ENCODE measurements at places on chromosomes 11 and 22. TPM values are rescaled to one million over a fixed set of nuclear protein-coding genes. Genes with fewer than 3 reads are reported as not detected.

The HTR3B gene
- total RNA-seq, result not detected

The DDIAS gene
- 0.67 TPM for total RNA-seq

The PDGFB gene
- total RNA-seq, result 2.3 TPM

The GGT5 gene
- 0.51 TPM for total RNA-seq

The PRSS23 gene
- 0.24 TPM for total RNA-seq

The PHOX2A gene
- not detected for total RNA-seq

The XRCC6 gene
- 157 TPM for total RNA-seq

The ROBO3 gene
- total RNA-seq, result 8.1 TPM

The KCNQ1 gene
- 41.4 TPM for total RNA-seq

The OR5P2 gene
- not detected for total RNA-seq

The ASCL2 gene
- total RNA-seq, result 0.32 TPM

The RFPL1 gene
- total RNA-seq, result not detected

The OR52N4 gene
- 1.5 TPM for total RNA-seq

The ARHGAP8 gene
- 2.3 TPM for total RNA-seq

The METTL15 gene
- 13.8 TPM for total RNA-seq

DNA sequence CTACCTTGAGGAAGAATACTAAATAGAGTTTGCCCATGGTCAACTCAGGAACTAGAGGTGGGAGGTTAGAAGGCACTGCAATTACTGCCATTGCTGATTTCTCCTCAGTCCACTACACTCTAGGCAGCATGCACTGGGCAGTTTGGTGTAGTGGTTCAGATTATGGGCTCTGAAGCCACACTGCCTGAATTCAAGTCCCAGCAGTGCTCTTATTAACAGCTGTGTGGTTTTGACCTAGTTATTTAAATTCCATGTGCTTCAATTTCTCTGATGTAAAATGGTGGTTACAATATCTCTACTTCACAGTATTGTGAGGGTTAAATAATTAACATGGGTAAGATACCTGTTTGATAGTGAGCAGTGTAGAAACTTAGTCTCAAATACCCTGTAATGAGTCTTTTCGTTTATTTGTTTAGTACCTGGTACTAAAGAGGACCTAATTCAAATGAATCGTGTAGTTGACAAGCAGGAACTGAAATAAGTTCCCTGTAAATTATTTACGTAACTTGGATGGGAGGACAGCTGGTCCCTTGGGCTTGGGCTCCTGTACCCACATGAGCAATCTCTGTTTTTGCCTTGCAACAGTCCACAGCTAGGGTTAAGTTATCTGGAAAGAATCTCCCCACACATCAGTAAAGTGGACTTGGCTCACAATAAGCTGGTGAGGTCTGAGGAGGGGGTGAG, 17.8 kb downstream of the PRR5L start:
- no peak for DNase-seq

DNA sequence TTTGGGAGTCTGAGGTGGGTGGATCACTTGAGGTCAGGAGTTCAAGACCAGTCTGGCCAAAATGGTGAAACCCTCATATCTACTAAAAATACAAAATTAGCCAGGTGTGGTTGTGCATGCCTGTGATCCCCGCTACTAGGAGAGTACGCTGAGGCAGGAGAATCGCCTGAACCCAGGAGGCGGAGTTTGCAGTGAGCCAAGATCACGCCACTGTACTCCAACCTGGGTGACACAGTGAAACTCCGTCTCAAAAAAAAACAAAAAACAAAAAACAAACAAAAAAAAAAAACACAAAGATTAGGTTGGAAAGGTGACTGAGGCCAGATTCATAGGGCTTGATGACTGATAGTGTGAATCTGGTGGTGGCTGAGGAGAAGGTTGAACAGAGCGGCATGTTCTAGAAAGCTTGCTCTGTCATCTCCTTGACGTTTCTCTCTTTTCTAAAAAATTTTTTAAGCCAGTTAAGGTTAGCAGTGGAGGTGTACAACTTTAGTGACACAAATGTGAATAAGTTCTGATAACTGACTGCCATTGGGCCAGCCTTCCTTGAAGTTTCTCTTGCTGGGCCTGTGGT, 40.9 kb downstream of the TXN2 start:
- no peak for DNase-seq

GRCh38 chr11:78339945-78340344, 77.7 kb downstream of the GAB2 start:
- DNase-seq, result no peak

GRCh38 chr22:38075961-38076360, 8.0 kb downstream of the SLC16A8 start:
- no peak for DNase-seq

DNA sequence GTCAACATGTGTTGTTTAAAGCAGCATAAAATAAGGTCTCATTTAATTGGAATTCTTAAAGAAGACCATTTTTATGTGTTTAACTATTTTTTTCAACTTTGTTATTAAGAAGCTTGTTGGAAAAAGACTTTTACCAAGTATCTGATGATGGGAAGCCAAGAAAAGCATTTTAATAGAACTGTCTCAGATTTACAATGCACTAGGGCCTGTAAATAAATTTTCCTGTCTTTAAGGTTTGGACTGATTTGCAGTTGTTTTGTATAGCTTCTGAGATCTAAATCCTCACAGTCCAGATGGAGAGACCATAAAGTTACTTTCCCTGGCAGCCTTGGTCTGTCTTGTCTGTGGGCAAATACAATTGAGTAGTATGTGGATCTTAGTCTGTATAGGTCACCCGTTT, 41.6 kb downstream of the EXT2 start:
- no peak for DNase-seq

GRCh38 chr11:129861702-129862522, 33.5 kb downstream of the NFRKB start:
- no peak for DNase-seq

- peak; percentile 43 for DNase-seq
Observed at GRCh38 chr22:30444632-30445437, 19.3 kb downstream of the MTFP1 start.

DNA sequence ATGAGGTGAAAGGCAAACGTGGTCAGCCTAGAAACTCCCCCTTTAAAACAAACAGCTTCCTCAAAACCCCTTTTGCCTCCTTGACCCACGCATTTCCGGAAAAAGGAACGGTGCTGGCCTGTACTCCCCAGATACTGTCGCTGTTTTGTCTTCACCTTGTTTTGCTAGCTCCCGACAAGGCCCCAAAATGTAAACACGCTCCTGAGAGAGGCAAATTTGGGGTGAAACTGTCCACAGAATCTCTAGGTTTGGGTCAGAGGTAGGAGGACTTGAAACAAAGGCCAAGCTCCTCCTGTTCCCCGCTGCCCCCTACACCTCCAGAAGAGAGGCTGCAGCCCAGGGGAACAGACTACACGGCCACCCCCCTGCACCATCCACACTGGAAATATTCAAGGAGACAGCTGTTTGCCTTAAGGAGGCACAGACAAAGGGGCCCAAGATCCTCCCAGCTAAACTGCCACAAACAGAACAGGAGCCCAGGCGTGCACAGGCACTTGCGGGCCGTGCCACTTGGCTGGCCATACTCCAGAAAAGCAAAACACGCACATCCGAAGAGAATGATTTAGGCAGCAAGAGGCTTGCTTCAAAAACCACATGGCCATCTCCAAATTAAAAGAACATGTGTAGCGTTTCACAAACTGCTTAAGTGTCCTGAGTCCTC, 160.5 kb upstream of the GRK3 start:
- DNase-seq, result no peak

DNA sequence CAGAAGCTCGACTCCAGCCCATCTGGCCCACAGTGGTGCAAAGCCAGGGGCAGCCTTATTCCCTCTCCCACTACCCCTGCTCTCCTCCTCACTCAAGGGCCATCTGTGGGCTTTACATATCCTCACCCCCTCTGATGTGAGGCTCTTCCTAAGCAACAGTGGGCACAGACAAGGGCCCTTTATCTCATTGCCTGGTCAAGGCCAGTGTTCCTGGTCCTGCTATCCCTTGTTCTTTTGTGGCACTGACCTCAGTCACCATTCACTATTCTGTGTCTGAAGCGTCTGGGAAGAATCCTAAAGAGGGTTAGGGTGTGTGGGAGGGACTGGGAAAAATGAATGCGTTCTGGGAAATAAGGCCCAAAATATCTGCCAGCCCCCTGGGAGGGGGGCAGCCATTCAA, 7.3 kb downstream of the DNAL4 start:
- no peak for DNase-seq

DNA sequence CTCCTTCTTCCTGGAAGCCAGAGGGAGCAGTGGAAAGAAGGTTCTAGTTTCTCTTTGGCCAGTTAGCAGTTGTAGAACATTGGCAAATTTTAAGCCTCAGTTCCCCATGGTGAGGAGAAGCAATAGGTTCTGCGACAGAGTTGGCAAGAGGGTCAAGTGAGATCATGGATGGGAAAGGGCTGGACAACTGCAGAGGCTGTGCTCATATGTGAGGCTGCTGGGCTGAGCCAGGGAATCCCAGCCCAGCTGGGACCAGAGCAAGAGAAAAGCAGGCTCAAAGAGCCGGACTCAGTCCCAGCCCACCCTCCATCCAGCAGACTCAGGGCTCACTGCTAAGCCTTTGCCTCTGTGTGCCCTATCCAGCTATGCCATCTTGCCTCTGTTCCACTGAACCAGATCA, 66.8 kb upstream of the MYOD1 start:
- DNase-seq, result no peak

- DNase-seq, result no peak
Observed at GRCh38 chr11:80782135-80782885, 1341.5 kb upstream of the TENM4 start.

- DNase-seq, result no peak
Observed at GRCh38 chr11:46902694-46903093, 15.7 kb downstream of the LRP4 start.

GRCh38 chr22:19824212-19824925, 30.3 kb downstream of the GNB1L start:
- DNase-seq, result no peak

- DNase-seq, result no peak
Observed at GRCh38 chr22:49790912-49791311, 36.8 kb downstream of the BRD1 start.

DNA sequence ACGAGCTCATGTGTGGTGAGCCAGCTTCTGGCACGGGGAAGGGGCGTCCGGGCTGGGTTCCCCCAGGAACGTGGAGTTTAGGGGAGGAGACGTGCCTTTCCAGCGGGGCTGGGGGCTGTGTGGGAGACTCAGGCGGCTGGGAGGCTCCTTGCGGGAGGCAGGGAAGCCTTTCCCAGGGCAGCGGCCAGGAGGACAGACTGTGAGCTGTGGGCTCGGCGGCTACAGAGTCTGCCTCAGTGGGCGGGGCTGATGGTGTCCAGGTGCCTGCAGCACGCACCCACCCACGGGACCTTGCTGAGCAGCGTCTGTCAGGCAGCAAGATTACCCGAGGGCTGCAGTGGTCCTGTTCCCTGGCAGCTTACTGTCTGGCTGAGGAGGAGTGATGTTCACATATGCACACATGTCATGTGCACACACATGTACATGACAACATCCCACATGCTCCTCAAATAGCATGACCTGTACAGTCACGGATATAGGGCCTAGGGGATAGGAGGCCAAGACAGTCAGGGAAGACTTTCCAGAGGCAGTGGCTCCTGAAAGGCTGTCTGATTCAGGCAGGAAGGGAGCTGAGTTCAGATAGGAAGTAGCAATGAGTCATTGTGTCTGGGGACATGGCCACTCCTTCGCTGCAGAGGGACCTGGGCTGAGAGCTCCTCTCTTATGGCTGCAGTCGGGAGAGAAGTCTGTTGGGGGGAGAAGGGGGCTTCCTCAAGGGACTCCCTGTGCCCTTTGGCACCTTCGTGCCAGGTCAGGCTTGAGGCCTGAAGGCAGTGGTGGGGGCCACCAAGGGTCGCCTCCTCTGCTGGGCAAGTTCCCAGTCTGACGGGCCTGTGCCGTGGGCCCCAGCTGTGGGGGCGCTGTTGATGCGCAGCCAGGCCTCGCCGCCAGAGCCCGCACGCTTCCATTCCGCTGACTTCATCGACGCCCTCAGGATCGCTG, 23.3 kb upstream of the PPP6R3 start:
- no peak for DNase-seq

GRCh38 chr11:62129590-62130282, 5.9 kb downstream of the INCENP start:
- DNase-seq, result no peak

DNA sequence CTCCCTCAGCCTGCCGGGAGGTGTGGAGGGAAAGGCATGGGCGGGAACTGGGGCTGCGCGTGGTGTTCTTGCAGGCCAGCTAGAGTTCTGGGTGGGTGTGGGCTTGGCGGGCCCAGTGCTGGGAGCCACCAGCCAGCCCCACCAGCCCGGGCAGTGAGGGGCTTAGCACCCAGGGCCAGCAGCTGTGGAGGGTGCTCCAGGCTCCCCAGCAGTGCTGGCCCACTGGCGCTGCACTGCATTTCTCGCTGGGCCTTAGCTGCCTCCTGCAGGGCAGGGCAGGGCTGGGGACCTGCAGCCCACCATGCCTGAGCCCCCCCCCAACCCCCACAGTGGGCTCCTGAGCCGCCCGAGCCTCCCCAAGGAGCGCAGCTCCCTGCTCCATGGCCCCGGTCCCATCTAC, 304.2 kb downstream of the KCNA4 start:
- no peak for DNase-seq

GRCh38 chr22:35727436-35727835, 9.8 kb downstream of the APOL5 start:
- DNase-seq, result no peak

DNA sequence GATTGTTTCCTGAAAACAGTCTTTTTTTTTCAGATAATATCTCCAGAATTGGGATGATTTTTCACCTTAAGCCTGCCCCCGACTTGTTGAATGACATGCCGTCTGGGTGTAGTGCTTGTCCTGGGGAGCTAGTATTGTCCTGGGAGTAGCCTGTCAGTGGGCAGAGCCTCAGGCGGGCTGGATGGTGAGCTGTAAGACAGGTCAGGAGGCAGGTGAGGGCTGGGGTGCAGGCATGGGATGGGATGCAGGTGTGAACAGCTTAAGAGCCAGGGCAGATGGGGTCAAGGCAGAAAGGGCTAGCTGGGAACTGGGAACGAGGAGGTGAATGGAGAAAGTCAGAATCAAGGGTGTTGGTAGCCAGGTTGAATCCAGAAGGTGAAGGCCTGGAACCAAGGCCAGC, 200.2 kb downstream of the CSNK2A3 start:
- DNase-seq, result no peak

- no peak for DNase-seq
Observed at GRCh38 chr11:62542111-62542745, 4.4 kb downstream of the AHNAK start.

DNA sequence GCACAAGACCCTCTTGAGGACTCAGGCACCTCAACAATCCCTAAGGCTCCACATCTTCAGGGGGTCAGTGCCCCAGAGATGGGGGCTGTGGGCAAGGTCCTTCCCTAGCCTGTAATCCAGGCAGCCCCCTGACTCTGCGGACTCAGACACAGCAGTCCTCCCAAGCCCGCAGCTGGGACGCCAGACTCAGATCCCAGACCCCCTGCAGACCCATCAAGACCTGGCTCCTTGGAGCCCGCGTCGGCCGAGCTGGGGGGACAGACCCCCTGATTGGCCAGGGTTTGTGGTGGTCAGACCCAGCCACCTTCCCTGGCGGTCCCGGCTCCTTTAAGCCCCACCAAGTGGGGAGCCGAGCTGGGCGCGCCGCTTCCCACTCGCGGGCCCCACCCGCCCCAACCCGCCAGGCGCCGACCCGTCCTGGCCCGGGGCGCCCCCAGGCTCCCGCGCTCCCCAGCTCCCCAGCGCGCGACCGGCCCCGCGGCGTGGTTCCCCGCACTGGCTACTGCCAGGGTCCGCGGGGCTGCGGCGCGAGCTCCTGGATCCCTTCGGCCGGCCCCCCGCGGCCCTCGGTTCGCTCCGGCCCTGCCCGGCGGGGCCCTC, 458 bp downstream of the OSBPL5 start:
- no peak for DNase-seq

- no peak for DNase-seq
Observed at GRCh38 chr11:65279741-65280440, 18.1 kb downstream of the POLA2 start.
